Hindlimb muscle (tissue), 1 donor: ENCODE measurements at places on chromosomes 4 and X.

DNA sequence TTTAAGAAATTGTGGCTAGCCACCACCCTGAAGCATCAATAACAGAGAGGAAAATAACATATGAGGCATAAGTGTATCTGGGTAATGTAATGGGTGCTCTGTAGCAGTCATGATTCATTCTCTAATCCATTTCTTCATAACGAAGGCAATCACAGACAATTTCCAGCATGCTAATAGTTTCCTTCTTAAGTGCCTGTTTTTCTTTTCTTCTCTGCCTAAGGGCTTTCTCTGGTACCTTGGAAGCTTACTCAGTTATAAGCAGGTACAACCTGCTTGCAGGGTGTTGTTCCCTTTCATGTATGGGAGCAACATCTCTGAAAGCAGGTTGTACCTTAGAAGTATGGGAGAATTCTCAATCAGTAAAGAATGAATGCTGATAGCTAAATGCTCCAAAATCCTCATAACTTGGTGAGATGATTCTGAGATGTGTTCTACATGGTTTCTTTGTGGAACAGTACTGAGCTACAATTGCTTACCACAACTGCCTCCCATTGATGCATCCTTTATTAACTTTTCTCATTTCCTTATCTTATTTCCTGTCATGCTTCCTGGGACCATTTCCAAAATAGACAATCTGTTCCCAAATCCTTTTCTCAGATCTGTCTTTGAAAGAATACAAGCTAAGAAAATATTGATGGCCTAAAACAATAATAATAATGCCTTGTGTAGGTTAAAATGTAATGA is 247.6 kb downstream of the PAPSS1 start:
- no peak for DNase-seq

DNA sequence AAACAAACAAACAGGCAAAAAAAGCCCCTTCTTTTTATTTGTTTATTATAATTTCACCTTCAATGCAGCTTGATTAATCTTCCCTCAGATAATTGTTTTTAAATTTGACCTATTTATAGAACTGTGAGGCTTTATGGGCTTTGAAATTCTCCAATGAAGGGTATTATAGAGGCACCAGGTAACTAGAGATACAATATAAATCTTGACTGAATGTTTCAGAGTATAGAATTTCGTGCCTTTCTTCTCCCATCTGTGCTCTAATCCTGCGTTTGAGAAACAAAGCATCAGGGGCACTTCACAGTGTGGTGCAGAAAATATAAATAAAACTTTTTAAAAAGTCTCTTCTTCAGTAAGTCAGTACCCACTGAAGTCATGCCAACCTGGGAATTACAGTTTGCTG is 120.9 kb downstream of the ANKRD50 start:
- DNase-seq, result no peak

- DNase-seq, result no peak
Measured at GRCh38 chrX:38561951-38562719, 793 bp downstream of the TSPAN7 start.

GRCh38 chrX:21610168-21610567 is 48.0 kb downstream of the KLHL34 start:
- no peak for DNase-seq

DNA sequence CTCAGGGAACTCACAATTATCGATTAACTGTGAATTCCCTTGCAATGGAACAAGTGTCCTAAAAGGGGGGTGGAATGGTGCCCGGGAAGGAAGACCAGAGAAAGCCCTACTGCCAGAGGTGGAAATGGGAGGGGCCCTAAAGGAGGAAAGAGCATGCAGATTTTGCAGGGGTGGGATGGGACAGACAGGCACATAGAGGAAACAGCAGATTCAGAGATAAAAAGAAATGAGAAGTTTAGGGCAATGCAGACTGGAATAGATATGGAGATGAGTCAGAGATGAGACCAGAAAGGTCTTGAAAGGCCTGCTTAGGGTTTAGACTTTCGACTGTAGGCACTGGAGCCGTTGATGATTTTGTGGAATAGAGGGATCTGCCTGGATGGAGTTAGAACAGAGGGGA is 57.4 kb upstream of the PITX2 start:
- DNase-seq, result no peak

DNA sequence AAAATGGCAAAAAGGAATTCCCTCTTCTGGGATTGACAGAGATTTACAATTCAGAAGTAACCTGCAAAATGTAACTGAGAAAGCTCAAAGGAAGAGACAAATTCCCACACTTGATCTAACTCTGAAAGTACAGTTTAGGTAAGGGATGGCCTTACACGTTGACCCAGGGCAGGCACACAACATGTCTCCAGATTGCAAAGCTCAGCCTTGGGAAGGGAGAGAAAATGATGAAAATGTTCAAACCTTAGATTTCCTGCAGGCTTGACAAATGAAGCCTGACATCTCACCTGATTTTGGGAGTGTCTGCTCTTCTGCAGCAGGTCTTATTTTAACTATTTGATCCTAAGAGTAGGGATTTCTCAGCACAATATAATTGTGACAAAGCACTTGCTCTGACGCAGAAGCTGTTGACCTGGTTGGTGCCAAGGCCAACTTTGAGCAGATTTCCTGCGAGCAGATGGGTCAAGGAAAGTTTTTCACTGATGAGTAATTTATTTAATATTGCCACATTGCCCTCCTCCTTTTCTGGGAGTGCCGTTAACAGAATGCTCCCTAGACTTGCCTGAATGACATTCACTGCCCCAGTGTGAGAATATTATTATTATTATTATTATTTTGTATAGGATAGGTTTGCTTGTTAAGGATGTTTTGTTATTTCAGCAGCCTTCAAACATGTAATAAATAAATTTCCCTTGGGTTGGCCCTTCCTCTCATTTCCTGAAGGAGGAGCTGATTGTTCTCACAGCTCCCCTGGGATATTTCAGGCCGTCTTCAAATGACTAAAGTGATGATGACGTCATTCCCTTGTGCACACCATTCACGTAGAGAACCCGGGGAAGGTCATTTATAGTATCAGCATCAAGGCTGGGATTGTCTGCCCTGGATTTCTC is 157.1 kb downstream of the VEGFC start:
- no peak for DNase-seq

- no peak for DNase-seq
Measured at GRCh38 chr4:172188248-172188988, 375.2 kb downstream of the GALNTL6 start.

DNA sequence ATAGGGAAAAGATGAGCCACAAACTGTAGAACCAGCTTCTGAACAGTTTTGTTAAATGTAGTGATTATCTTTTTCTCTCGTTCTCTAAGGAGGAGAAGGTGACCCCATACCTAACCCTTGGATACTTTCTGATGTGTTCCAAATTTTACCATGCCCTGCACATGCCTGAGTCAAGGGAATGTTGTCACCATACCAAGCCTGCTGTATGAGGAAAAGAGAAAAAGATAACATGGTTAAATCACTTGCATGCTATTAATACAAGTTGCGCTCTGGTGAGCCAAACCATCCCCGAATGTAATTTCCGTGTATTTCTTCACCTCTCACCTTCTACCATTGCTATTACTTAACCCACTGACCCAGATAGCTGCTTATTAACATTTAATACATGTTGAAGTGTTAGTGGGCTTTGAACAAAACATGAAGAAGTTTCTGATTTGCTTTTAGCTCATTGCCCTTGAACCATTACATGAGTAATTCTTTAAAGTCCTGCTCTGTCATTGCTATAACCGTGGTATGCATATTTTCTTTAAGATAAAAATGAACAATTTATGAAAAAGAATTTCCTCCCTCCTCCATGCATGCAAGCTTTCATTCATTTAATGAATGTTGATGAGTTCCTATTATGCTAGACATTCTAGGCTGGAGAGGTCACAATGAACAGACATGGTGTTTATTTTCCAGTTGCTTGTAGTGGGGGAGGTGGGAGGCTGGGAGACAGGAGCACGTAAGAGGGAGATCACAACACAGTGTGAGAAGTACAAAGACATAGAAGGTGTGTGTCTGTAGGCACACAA is 13.6 kb upstream of the KIT start:
- no peak for DNase-seq

- no peak for DNase-seq
Measured at GRCh38 chr4:163127621-163128020, 39.1 kb downstream of the NAF1 start.

DNA sequence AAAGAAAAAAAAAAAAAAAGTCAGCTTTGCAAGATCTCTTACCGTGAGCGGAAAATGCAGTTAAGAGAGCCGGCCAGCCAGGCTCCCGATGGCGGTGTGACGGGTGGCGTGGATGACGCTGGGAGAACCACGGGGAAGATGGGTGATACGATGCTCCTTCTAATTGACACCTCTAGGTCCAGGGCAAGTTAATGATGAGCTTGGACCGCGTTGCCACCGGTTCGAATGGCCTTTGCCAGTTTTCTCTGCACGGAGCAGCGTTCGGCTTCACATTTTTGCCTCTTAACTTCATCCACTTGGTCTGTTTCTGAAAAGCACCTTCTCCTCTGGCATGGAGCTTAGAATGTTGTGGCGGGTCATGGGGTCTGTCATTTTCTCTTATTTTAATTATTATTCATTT is 33.2 kb downstream of the SHOX start:
- no peak for DNase-seq

DNA sequence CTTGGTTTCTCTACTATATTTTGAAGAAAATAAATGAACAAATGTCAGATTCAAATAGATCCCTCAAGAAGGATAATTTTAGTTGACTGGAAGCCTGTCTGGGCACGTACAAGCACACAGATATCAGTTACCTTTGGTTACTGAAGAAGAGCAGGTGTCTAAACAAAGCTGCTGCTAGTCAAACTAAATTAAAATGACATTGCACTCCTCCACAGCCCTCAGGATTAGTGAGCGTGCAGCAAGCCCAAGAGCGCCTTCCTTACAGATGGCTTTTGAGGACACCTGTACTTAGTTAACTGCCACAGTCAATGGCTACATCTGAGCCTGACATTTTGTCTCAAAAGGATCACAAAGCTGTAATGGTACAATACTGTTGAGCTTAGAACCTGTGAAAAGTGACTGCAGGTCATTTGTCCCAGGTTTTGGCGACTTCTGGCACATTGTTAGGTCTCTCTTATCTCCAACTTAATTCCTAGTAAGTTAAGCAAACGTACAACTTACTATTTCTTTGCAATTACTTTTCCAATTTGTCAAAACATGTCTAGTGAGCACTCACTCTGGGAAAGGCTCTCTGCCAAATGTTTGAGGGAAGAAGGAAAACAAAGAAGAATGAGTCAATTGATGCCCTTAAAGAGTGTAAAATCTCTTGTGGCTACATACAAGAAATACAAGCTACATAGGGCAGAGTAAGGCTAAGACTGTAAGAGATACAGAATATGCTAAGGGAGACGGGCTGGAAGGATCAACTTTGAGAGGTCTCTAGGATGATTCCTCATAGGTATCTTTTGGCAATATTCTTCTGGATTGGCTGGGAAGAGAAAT is 25.6 kb upstream of the DAPP1 start:
- DNase-seq, result no peak

- no peak for DNase-seq
Measured at GRCh38 chr4:13888112-13888511, 260.6 kb upstream of the BOD1L1 start.

DNA sequence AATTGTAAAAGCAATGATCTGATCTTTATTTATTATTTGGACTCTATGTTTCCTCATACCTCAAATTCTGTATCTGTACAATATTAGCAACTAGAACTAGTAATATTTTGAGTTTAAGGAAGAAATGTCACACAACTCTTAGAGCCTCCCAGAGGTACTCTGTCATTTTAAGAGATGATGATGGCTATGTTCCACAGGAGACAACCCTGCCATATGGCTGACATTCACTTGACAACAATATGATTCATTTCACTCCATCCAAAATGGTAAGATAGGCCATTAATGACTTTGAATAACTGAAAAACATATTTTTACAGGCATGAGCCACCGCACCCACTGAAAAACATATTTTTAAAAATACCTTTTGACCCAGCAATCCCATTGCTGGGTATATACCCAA is 190.3 kb downstream of the MAML3 start:
- no peak for DNase-seq

DNA sequence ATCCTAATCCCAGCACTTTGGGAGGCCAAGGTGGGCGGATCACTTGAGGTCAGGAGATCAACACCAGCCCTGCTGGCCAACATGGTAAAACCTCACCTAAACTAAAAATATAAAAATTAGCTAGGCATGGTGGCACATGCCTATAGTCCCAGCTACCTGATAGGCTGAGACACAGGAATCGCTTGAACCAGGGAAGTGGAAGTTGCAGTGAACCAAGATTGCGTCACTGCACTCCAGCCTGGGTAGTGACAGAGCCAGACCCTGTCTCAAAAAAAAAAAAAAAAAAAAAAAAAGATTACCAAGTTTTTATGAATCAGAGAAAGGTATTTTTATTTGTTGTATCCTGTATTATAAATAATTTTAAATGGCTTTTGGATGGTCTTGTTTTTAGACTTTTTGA is 15.1 kb downstream of the TRAPPC11 start:
- no peak for DNase-seq

- DNase-seq, result no peak
Measured at GRCh38 chrX:31670245-31670644, 598.4 kb upstream of the FTHL17 start.

- no peak for DNase-seq
Measured at GRCh38 chr4:180280726-180281297, 1962.4 kb upstream of the TENM3 start.

DNA sequence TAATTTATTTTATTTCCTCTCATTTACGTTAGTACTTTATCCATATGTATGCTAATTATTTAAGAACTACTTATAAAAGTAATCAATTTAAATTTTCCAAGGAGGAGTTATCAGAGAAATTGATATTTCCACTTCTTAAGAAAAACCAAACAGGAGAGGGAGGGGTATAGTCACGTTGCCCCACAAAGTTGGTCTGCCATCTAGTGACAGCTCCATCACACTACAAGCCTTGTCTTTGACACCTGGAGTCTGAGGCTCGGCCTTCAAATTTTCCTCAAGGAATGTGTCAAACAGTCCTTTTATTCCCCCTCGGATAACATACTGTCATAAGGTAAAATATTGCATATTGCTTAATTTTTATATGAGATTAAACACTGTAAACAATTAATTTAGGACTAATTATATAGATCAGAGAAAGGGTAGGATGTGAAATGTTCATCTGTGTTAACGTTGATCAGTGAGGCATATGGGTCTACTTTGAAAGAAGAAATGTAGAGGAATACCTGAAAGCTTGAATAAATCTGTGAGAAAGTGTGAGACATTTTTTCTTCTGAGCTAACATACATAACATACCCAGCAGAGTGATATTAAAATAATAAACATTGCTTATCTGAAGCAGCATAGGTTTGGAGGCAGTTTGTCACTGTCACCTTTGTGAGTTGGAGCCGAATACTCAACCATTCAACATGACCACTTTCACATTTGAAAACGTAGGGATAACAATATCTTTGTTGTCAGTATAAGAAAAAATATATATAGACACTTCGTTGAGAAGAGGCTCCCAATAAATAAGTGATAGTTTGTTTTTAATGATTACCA is 114.4 kb downstream of the GLRA3 start:
- DNase-seq, result no peak

DNA sequence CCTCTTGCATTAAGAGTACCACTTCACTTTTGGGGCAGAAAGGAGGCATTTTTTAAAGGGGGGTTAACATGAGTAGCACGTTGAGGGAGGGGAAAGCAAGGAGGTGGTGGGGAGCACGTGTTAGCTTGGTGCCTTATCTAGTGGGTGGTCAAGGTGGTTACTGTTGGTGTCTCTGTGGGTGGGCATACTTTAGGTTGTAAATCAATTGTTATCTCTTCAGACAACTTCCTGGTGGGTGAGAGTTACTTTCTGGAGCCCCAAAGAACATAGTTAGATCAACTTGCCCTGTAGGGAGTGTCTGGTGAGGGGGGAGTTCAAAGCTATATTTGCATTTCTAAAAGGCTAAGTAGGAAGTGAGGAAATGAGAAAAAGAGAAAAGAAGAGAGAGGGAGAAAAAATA is 297.7 kb upstream of the CLNK start:
- DNase-seq, result no peak

- no peak for DNase-seq
Measured at GRCh38 chrX:14598330-14598729, 69.0 kb downstream of the GLRA2 start.
